ENCODE measurements at places on chromosomes 16 and 17. TPM values are rescaled to one million over a fixed set of nuclear protein-coding genes. Genes with fewer than 3 reads are reported as not detected.

- no peak for DNase-seq
Observed at GRCh38 chr16:764184-764750, 3.7 kb downstream of the MSLN start.

GRCh38 chr16:89798832-89799370 is 17.5 kb downstream of the FANCA start:
- peak; percentile 32 for DNase-seq

DNA sequence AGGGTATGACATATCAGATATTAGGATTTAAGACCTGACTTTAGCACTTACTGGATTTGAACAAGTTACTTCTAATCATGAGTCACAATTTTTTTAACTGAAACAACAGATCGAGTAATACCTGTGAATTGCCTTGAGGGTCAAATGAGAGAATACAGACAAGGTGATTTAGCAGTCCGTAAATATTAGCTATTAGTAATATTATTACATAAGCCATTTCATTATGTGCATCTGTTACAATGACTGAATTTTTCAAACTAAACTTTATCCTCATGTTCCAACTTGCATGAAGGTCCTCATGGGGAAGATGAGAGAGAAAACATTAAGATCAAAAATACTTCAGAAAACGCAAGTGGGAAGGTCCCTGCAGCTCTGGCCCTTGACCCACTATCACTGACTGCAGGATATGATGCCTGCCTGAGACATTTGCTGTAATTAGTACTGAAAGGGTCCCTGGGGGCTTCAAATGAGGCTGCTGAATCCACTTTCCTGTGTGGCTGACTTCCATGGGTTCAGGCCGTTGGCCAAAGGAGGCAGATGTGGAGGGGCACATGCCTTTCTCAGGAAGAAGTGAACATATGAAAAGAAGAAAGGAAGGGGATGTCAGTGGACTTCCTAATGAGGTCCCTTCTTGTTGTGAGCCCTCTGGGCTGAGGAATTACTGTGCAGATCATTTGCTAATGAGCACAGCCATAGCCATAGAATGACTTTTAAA is 441.7 kb downstream of the CDH11 start:
- no peak for DNase-seq

DNA sequence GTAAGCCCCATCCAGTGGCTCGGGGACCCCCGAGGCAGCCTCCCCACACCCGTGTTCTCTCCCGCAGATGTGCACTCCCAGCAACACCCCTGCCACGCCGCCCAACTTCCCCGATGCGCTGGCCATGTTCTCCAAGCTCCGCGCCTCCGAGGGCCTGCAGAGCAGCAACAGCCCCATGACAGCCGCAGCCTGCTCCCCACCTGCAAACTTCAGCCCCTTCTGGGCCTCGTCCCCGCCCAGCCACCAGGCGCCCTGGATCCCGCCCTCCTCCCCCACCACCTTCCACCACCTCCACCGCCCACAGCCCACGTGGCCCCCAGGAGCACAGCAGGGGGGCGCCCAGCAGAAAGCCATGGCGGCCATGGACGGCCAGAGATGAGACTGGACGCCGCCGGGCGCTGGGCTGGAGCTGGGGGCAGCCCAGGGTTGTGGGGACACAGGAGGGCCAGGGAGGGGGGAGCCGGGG is 5.0 kb downstream of the UBALD2 start:
- no peak for DNase-seq

DNA sequence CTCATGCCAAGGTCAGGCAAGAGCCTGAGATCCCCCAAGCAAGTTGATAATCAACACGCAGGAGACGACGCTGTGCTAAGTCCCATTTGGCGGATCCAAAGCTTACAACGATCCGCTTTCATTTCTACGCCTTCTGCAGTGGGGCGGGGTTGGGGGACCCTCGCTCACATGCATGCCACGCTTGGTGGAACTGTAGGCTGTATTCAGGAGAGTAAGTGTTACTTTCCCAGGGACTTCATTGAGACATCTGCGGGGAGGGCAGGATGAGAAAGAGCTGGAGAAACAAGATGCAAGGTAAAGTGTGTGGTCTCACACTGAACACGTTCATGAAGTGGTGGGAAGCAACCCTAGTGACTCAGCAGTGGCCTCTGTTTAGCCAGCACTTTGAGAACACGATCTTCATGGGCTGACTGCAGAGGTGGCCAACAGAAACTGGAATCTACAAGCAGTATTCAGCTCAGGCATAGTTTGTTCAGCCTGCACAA is 100.5 kb downstream of the XYLT1 start:
- DNase-seq, result peak; percentile 32

GRCh38 chr17:41494524-41494923 is 4.8 kb upstream of the KRT36 start:
- DNase-seq, result no peak

- peak; percentile 73 for DNase-seq
Observed at GRCh38 chr17:50956750-50957523, 90.8 kb upstream of the TOB1 start.

GRCh38 chr16:58511933-58512815 is 3.1 kb upstream of the SETD6 start:
- DNase-seq, result peak; percentile 74

GRCh38 chr16:23842137-23842600 is 6.4 kb downstream of the PRKCB start:
- no peak for DNase-seq

- DNase-seq, result peak; percentile 92
Observed at GRCh38 chr16:68744744-68745280, 7.7 kb downstream of the CDH1 start.

DNA sequence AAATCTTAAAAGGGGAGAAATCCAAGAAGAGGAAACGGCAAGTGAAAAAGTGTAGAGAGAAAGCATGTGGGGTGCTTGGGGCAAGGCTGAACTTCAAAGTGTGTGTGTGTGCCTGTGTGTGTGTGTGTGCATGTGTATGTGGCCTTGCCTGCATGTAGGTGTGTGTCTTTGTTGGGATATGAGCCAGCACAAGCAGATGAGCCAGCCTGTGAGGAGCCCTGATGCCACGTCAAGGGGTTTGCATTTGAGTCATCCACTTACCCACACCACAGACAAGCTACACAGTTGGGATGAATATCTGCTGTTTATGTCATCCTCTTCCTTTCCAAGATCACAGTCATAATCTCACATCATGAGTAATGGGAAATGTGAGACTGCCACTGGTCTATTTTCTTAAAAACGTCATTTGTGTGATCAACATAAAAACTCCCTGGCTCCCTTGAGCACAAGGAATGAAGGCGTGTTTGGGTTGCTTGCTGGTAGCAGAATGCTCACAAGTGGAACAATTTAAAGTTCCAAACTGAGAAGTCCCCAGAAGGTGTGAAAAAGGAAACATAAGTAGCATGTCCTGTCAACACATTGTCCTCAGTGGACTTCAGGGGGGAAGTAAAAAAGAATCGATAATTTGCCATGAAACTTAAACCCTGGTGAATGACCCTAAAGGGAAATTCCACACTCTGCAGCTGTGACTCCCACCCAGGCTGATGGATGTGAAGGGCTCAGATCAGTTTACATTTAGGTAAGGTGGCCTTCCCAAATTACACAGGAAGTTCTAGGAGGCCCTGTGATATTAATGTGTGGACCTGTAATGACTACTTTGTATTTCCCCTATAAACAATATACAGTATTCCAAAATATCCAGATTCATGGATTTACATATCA is 14.7 kb downstream of the KCTD19 start:
- DNase-seq, result no peak

DNA sequence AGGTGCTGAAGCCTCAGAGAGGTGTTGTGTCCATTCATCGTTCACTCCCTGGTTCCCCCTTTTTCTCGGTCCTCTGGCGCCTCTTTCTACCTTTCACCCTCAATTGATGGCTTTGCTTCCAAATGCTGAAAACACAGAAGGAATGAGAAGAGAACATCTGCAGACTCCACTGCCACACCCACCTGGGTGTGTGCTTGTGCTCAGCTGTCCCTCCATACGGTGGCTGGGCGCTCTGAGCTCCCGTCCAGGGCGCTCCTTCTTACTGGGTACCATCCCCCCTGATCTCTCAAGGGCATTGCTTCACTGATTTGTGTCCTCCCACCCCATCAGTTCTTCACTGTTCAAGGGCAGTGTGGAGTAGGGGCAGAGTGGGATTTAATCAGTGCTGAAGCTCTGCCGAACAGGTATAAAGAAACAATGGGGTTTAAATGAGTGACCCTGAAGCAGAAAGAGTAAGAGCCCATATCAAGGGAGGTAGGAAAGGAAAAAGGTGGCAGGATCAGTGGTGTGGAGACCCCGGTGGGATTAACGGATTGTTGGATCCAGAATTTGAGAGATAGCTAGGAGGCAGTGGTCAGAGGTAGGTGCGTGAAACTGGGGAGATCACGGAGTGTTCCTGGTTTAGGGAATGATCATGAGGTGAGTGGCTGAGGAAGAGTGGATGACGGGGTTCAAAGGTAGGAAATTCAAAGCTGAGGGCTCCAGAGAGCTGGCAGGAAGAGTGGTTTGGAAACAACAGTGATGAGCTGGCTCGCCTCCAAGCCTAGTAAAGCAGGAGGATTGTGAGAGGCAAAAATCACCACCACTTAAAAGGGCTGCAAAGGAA is 40.8 kb downstream of the MRTFB start:
- DNase-seq, result peak; percentile 88

GRCh38 chr17:38512473-38513058 is 84.3 kb downstream of the ARHGAP23 start:
- no peak for DNase-seq

GRCh38 chr16:49465661-49466528 is 92.3 kb downstream of the C16orf78 start:
- DNase-seq, result no peak

DNA sequence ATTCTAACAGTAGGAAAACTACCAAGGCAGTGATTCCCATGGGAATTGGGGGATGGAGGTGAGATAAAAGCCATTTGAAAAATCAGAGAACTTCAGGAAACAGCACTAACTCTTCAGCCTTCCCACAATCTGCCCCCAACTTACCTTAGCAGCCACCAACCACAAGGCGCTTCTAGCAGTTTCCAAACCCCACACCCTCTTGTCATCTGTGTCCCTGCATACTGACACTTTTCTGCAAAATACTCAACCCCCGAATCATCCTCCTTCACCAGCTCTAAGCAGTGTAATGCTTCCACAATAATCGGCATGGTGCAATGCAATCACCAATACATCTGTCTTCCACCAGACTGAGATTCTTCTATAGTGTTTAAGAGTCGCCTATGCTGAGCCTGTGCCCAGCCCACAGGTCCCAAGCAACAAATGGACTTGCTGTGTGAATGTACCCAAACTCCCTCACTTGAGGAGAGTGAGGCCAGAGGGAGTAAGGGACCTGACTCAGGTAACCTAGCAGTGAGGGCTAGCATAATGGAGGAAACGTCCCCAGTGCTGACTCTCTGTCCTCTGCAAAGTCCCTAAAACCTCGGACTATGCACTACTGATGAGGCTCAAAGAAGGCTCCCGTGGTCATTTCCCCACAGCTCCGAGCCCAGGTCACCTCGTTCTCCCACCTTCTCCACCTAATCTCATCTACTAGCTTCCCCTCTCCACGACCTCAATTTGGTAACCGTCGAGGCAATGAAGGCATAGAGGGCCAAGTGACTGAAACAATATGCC is 943 bp downstream of the DYNC1LI2 start:
- no peak for DNase-seq

- DNase-seq, result no peak
Observed at GRCh38 chr17:63538693-63539595, 11.3 kb upstream of the DCAF7 start.

GRCh38 chr17:16516594-16517051 is 24.6 kb upstream of the LRRC75A start:
- DNase-seq, result peak; percentile 72

DNA sequence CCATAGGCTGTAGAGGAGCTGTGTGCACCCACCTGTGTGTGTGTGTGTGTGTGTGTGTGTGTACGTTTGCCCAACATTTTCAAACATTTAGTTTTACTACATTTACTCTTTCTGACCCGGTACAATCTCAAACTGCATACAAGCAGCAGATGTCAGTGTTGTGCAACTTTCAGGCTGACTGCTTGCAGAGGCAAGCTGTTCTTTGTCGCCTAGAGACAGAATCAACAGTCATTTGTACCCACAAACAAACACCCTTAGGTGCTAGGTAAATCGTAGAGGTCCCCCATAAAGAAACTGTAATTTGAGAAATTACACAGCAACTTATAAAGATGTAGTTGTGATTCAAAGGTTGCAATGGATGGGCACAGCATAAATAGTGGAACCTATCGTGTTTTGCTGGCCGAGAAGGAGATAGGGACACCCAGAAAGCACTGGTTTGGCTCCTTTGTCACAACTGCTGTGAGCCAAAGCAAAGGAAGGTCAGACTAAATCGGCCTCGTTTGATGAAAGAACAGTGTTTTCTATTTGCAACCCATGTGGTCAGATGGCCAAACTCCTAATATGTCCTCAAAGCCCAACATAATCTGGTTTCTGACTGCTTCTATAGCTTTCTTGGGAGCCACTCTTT is 478.4 kb downstream of the TOX3 start:
- peak; percentile 18 for DNase-seq

DNA sequence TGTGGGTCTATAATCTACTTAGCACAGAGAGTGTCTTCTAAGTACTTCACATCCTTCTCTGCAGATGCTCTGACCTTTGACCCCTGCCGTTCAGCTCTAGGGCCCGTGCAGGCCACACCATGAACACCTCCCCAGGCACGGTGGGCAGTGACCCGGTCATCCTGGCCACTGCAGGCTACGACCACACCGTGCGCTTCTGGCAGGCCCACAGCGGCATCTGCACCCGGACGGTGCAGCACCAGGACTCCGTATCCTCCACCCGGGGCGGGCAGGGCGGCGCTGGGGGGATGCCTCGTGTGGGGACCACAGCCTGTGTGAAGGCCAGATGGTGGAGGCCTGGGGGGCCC is 686 bp downstream of the MLST8 start:
- no peak for DNase-seq

TBC1D3I gene
- total RNA-seq, result not detected

FZD2 gene
- 5.9 TPM for total RNA-seq

GP1BA gene
- not detected for total RNA-seq

CA5A gene
- total RNA-seq, result not detected

BAIAP3 gene
- total RNA-seq, result 3.0 TPM

ADAD2 gene
- total RNA-seq, result 0.54 TPM

ABCC11 gene
- total RNA-seq, result not detected

Measured in thyroid gland (tissue), 4 donors.